ENCODE measurements at places on chromosomes 2 and 18. TPM values are rescaled to one million over a fixed set of nuclear protein-coding genes. Genes with fewer than 3 reads are reported as not detected.

The LOXHD1 gene
- total RNA-seq = 1.3 TPM

The L3MBTL4 gene
- total RNA-seq = 4.2 TPM

The RAX gene
- not detected for total RNA-seq

The ST8SIA3 gene
- total RNA-seq = 0.09 TPM

The PLGLB2 gene
- 0.80 TPM for total RNA-seq

The PLEK gene
- 4.4 TPM for total RNA-seq

The DPYSL5 gene
- 10.0 TPM for total RNA-seq

The BOLA3 gene
- total RNA-seq = 31.0 TPM

The TTC32 gene
- total RNA-seq = 13.3 TPM

The CD8B gene
- total RNA-seq = 0.31 TPM

The FAM124B gene
- total RNA-seq = 8.8 TPM

The IGFBP5 gene
- 461 TPM for total RNA-seq

The PDCL3 gene
- total RNA-seq = 17.8 TPM

The MERTK gene
- 4.9 TPM for total RNA-seq

The PRKCE gene
- total RNA-seq = 8.6 TPM

The AP1S3 gene
- 0.31 TPM for total RNA-seq

The GAL3ST2 gene
- 0.09 TPM for total RNA-seq

The GPAT2 gene
- 2.4 TPM for total RNA-seq

The SCN9A gene
- 5.2 TPM for total RNA-seq

The IL36G gene
- 0.31 TPM for total RNA-seq

The SERPINB10 gene
- 0.04 TPM for total RNA-seq

The SLC14A1 gene
- 1.3 TPM for total RNA-seq

The CAPN14 gene
- 0.09 TPM for total RNA-seq

The PRSS56 gene
- 2.6 TPM for total RNA-seq

The ELOA2 gene
- total RNA-seq = not detected

The FABP1 gene
- total RNA-seq = not detected

The DGKD gene
- total RNA-seq = 14.7 TPM

The LBX2 gene
- 0.66 TPM for total RNA-seq

The NPPC gene
- 1.5 TPM for total RNA-seq

The ITPRID2 gene
- 51.6 TPM for total RNA-seq

The SLC4A5 gene
- 2.2 TPM for total RNA-seq

The IL36RN gene
- total RNA-seq = not detected

The ADNP2 gene
- 7.7 TPM for total RNA-seq

The ARHGAP15 gene
- 11.5 TPM for total RNA-seq

The TGFA gene
- total RNA-seq = 0.44 TPM

The COLEC11 gene
- total RNA-seq = 0.18 TPM

The PROKR1 gene
- total RNA-seq = 1.2 TPM

The FEZ2 gene
- total RNA-seq = 81.1 TPM

The WDR12 gene
- total RNA-seq = 34.3 TPM

The LTBP1 gene
- total RNA-seq = 57.9 TPM

The ANO7 gene
- total RNA-seq = 0.35 TPM

The KCNG2 gene
- total RNA-seq = 0.44 TPM

The MYOM1 gene
- 377 TPM for total RNA-seq

The KCNJ3 gene
- 0.31 TPM for total RNA-seq

The NCKAP5 gene
- 4.7 TPM for total RNA-seq

The RGPD3 gene
- 0.44 TPM for total RNA-seq

The FIGN gene
- total RNA-seq = 0.53 TPM

The ADAM23 gene
- 4.1 TPM for total RNA-seq

The STEAP3 gene
- 8.0 TPM for total RNA-seq

The NT5C1B gene
- not detected for total RNA-seq

The UPP2 gene
- not detected for total RNA-seq

The CNPPD1 gene
- 23.4 TPM for total RNA-seq

The ALKAL2 gene
- total RNA-seq = 1.1 TPM
